Epithelial cell of esophagus (primary cell): ENCODE measurements at places on chromosomes 7 and 10.

DNA sequence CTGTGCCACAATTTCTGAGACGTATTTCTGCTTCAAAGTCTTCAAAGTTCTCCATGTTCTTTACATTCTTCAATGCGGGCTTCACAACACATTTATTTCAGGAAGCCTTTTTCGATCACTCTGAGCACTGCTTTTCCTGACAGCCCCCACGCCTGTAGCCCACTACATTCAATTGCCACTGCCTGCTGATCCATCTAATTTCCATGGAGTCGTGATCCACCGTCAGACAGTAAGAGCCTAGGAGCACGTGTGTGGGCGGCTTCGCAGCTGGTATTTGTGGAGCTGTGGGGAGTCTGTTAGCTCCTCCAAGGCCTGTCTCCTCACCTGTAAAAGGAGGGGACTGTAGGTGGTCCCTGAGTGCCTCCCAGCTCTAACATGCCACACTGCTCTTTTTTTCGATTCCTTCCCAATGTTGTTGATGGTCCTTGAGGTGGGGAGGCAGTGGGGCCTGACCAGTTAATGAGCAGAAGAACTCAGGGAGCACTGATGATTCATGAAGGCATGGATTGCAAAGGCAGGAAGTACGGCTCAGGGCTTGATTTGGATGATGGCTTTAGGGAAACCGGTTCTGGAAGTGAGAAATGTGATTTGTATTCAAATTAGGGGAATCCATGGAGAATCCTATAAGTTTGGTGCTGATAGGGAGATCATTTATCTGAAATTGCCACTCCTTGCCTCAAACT, 401.1 kb upstream of the PODXL start:
- DNase-seq = peak; percentile 40

GRCh38 chr10:63603709-63604445, 82.7 kb downstream of the REEP3 start:
- no peak for DNase-seq

DNA sequence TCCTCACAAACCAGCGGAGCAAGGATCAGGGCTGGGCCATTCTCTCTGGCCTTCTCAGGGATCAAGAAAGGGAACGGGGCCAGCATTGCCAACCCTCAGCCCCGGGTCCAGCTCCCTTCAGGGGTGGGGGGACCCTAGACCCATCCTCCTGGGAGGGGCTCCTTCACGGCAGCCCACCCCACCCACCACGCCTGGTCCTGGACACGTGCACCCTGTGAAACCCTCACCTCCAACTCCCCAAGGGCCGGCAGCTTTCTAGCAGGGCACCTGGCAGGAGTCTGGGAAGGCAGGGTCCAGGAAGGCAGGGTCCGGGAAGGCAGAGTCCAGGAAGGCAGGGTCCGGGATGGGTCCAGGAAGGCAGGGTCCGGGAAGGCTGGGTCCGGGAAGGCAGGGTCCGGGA, 46.6 kb upstream of the ADGRA1 start:
- no peak for DNase-seq

DNA sequence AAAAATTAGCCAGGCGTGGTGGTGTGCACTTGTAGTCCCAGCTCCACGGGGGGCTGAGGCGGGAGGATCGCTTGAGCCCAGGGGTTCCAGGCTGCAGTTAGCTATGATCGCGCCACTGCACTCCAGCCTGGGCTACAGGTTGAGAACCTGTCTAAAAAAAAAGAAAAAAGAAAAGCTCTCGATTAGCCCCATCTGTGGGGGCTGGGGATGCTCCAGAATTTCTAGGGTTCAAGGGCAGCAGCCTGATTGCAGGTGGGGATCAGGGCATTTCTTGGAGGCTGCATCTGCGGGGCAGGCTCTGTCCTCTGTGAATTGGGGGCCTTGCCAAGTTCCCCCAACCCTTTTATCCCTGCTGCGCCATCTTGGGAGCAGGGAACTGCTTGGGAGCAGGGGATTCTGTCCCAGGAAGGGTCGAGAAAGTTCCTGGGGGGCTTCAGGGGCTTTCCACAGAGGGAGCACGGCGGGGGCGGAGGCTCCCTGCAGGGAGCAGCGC, 651 bp upstream of the ARPC1A start:
- DNase-seq = no peak

DNA sequence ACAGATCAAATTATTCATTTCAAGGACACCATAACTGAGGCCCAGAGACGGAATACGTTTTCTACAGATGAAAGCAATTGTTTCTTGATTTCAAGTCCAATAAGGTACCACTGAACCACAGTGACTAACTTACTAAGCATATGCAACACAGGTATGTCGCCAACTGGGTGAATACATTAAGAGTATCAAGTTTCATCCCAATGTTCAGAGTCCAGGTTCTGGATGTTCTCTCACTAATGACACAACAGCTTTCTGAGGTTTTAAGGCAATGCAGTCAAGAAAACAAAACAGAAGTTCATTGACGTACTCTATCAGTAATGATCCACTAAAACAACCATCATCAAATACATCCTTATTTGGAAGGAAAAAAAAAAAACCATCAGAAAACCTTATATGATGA, 35.8 kb downstream of the NSUN6 start:
- DNase-seq = peak; percentile 36

- no peak for DNase-seq
These were observed 71.1 kb upstream of the SLC39A12 start for GRCh38 chr10:17880601-17881000.

GRCh38 chr7:80826520-80827238, 92.2 kb downstream of the SEMA3C start:
- peak; percentile 50 for DNase-seq

GRCh38 chr10:36700123-36700522, 425.3 kb upstream of the ANKRD30A start:
- DNase-seq = no peak

DNA sequence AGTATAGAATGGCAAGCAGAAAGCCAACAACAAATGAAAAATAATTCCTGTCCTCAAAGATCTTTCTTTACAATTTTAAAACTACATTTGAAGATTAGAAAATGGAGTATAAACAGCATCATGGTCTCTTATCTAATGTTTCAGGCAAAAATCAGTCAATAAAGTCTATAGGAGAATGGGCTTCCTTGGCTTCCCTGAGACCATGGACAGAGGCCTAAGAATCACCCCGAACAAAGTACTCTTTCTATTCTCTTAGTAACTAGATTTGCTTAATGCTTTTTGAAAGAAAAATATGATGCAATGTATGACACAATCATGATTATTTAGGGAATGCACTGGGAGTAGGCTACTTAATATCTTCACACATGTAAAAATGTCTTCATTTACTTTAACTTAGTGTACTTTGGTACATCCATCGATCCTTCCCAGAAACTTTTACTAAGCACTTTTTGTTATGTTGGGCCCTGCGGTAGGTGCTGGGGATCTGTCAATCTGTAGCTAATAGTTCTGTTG, 17.3 kb downstream of the GRM3 start:
- DNase-seq = no peak

- DNase-seq = peak; percentile 60
These were observed 62.9 kb upstream of the FAM171A1 start for GRCh38 chr10:15433850-15434537.

GRCh38 chr7:117908031-117908795, 35.0 kb upstream of the CTTNBP2 start:
- no peak for DNase-seq

GRCh38 chr7:81645435-81645834, 124.4 kb downstream of the HGF start:
- DNase-seq = no peak

DNA sequence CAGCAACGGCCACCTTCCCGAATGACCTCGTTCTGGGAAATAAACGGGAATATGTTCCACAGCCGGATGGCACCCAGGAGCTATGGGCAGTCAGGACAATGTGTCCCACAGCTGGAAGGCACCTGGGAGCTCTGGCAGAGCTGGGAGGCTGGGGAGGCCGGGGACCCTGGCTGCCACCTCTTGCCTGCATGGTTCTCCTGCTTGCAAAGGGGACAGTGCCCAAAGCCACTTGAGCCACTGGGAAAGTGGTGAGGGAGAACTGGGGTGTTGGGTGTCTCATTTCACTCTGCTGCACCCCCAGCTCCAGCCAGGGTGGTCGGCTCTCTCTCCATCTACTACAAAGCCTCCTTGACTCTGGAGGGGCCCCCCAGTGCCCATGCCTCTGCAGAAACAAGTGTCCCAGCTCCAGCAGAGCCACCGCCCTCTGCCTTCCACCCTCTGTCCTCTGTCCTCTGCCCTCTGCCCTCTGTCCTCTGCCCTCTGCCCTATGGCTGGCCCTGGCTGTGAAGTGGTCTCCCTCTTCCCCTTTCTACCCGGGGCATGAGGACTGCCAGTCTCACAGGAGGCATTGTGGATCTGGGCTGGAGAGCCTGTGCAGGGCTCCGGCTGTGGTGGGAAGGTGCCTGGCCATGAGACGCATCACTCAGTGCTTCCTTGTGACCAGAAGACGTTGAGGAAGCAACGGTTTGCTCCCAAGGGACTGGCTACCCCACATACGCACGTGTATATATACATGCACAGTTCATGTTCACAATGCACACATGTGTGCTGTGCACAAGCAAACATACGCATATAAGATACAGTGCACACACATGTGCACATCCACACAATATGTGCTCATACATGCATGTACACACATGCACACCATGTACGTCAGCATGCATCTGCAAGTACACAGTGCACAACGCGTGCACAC, 21.5 kb upstream of the INPP5A start:
- DNase-seq = no peak
